ENCODE measurements at places on chromosomes 2 and 18.

DNA sequence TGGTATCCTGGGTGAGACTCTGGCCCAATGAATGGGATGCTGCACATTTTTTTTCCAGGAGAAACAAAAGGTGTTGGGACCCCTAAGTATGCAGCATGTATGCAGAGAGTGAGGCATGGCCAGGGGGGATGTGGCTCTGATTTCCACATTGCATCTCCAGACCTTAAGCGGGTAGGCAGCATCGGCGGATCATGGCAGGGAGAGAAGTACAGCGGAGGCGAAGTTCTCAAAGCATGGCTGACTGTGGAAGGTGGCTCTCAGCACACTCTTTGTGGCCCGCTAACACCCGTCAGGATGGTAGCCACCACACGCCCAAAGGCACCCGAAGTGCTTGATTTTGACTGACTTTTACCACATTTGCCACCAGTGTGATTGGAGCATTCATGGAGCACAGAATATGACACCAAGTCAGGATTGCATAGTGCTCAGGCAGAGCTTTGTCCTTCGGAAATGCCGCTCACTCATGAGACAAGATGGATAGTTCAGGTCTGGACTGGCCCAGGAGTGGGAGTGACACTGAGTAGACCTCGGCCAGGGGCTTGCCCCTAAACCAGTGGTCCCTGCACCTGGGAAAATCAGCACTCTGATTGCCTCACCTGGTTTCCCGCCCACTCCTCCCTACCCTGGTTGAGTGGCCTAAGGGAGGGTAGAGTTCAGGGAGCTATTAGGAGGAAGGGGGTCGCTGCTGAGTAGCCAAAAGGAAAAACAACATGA is 14.2 kb downstream of the INPP4A start:
- DNase-seq: no peak

GRCh38 chr2:237433920-237434676 is 20.1 kb upstream of the COL6A3 start:
- no peak for DNase-seq

DNA sequence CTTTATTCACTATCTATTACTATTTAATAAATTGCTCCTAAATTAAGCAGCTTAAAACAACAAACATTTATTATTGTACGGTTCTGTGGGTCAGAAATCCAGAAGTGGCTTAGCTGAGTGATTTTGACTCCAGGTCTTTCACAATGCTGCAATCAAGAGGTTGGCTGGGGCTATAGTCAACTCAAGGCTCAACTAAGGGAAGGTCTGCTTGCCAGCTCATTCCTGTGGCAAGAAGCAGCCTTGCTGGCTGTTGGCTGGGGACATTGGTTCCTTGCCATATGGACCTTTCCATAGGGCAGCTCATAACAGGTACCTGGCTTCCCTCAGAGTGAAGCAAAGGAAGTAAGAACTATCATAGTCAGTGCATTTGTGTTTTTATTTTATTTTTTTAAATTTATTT is 5.0 kb upstream of the MRPL19 start:
- DNase-seq: no peak

DNA sequence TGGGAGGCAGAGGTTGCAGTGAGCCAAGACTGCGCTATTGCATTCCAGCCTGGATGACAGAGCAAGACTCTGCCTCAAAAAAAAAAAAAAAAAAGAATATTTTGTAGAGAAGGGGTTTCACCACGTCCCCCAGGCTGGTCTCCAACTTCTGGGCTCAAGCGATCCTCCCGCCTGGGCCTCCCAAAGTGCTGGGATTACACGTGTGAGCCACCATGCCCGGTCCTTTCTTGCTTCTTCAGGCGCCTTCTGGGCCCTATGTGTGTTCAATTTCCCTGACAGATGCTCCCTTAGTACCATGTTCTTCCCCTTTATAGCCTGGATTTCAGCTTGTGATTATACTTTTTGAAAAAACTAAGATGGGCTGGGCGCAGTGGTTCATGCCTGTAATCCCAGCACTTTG is 9.8 kb downstream of the ZFP36L2 start:
- DNase-seq: no peak

DNA sequence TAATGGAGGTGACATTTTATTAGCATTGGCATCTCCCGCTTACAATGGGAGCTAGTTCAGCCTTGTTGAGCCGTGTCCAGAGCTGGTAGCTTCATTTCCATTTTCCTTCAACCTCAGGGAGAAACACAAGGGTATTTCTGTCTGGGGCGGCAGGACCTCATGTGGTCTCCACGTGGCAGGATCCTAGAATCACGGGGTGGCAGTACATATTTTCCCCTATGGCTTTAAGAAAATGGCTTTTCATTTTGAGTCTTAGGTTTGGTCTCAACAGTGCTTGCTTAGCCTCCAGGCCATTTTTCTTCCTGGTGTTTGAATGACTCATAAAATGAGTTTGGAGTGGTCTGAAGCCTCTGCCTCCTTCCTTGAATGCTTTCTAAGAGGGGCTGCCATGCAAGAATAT is 20.3 kb downstream of the CABLES1 start:
- no peak for DNase-seq

- DNase-seq: no peak
Observed at GRCh38 chr2:47313728-47314127, 89.2 kb upstream of the MSH2 start.

DNA sequence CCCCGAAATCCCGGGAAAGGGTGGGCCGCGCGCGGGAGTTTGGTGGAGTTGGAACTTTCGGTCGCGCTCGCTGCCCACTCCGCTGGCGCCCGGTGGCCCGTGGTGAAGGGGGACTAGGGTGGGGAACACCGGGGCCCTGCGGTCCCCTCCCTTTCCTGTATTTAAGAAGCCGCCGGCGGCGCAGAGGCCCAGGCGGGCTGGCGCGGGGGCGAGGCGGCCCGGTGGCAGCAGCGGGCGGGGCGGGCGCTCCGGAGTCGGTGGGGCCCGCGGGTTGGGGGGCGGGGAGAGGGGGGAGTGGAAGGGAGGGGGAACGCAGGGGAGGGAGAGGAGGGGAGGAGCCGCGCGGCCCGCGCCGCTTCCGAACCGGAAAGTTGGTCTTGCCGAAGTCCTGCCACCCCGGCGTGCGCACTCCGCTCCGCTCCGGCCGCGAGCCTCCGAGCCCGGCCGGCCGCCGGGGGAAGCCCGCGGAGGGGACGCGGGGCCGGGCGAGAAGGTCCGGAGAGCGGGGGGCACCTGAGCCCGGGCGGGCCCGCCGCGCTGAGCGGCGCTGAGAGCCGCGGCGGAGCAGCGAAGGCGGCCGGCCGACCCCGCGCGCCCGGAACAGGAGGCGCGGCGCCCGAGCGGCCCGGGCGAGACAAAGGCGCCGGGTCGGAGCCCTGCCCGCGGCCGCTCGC is 425 bp upstream of the SALL3 start:
- no peak for DNase-seq

- peak; percentile 77 for DNase-seq
Observed at GRCh38 chr18:712401-713134, at the start of gene ENOSF1. ENOSF1 (minus strand) TSS chr18:712630; CDS start chr18:712587, 43 bp downstream.

- no peak for DNase-seq
Observed at GRCh38 chr2:189879716-189880081, 95.4 kb downstream of the PMS1 start.

GRCh38 chr18:54647176-54647575 is 56.1 kb downstream of the DYNAP start:
- DNase-seq: no peak

DNA sequence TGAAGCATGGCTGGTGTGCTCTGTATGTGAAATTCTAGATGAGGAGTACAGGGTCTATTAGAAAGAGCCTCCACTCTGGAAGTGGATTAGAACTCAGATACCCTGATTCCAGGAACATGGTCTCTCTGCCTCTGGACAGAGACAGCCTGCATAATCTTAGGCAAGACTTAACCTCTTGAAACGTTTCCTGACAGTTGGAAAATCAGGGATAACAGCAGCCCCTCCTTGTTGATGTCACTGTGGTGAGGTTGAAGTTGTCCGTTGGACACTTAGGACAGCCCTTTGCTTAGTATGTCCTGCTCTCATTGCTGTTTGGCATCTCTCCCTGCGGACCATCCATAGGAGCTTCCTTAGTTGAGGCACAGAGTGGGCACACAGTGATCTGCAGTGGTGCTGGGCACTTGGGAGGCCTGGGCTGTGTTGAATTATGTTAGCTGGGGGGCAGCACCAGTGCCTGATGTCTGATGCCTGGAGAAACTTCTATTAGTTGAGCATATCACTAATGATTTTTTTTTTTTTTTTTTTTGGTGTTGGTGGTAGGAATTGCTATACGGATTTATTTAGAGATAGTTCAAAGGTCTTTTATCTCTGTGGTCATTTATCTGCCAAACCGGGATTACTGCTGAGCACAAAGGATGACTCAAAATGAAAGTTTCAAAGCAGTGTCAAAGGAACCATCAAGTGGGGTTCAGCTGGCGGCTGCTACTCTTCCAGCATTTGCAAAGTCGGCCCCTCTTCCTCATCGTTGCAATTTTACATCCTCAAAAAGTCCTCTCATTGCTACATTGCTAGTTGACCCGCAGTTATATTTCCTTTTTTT is 28.8 kb downstream of the SETBP1 start:
- no peak for DNase-seq

- DNase-seq: no peak
Observed at GRCh38 chr18:7873316-7873715, 306.2 kb downstream of the PTPRM start.

DNA sequence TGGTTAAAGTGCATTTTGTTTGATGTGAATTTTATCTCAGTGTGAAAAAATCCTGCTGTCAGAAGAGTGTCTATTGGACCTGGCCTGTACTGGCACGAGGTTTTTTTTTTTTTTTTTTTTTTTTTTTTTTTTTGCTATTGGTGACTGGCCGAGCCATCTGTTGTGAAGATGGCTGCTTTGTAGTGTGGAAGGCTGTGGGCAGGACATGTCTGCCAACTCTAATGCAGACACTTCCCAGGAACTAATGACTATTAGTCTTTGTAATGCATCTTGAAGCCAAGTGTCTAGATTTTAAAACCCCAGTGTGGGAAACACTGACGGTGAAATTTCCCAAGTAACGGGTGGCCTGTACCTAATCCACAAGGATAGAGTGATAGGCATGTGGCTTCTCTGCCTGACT is 34.3 kb downstream of the ZAP70 start:
- DNase-seq: no peak

- no peak for DNase-seq
Observed at GRCh38 chr2:20530520-20530919, 83.6 kb downstream of the RHOB start.

DNA sequence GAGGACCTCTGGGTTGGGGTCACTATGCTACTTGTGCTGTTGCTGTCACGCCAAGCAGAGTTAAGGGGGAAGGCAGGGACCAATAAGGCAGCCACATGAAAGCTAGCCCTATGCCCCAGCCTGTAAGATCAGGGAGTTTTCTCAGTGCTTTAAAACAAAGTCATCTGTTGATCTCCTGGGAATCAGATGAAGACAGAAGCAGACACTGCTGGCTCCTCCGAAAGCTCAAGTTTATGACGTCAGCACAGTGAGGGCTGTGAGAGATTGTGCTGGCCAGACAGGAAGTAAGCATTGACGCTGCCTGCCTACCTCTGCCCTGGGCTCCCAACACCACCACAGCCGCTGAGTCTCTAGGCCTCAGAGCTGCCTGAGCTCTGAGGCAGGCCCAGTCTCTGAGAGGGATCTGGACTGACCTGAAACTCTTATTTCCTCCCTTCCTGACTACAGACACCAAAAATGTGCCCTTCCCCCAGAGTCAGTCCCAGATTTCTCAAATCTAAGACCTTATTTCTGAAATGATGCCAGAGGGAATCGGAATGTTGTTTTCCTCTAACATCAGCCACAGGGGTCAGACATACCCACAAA is 118.1 kb upstream of the EPAS1 start:
- peak; percentile 36 for DNase-seq

- DNase-seq: peak; percentile 8
Observed at GRCh38 chr2:189580241-189580651, 340 bp downstream of the SLC40A1 start.

GRCh38 chr2:132896073-132896472 is 226.1 kb upstream of the LYPD1 start:
- no peak for DNase-seq

GRCh38 chr2:18993756-18994338 is 364.6 kb downstream of the OSR1 start:
- DNase-seq: no peak

GRCh38 chr2:12381543-12382325 is 335.0 kb upstream of the TRIB2 start:
- DNase-seq: no peak

GRCh38 chr2:237674731-237675276 is 47.4 kb downstream of the LRRFIP1 start:
- DNase-seq: peak; percentile 64

- DNase-seq: no peak
Observed at GRCh38 chr2:633371-633770, 43.8 kb downstream of the TMEM18 start.

- DNase-seq: no peak
Observed at GRCh38 chr18:35121531-35121930, 80.3 kb downstream of the MAPRE2 start.

- DNase-seq: no peak
Observed at GRCh38 chr2:164905307-164905706, 50.0 kb downstream of the SLC38A11 start.

DNA sequence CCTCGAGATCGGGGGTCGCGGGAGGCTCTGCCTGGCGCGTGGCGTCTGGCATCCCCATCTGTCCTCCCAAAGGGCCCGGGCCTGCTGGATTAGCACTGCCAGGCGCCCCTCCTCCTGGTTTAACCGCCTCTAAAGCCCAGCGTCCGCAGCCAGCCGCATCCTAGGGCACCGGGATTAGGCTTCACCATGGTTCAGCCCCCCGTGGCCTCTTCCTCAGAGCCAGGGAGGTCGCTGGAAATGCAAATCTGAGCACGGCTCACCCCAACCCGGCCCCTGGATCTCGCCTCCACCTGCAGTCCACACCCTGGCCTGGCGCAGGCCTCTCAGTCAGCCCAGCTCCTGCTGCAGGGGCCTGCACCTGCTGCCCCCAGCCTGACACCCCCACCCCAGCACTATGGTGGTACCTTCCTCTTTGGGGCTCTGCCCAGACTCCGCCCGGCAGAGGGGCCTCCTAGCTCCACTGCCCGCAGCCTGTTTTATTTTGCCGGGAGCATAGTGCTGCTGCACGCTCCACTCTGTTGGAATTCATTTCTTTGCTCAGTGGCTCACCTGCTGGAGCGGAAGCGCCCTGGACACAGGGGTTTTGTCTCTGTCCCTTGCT is 13.2 kb downstream of the PRELID3A start:
- no peak for DNase-seq

- DNase-seq: peak; percentile 58
Observed at GRCh38 chr2:190718652-190719526, 70.0 kb downstream of the NAB1 start.

DNA sequence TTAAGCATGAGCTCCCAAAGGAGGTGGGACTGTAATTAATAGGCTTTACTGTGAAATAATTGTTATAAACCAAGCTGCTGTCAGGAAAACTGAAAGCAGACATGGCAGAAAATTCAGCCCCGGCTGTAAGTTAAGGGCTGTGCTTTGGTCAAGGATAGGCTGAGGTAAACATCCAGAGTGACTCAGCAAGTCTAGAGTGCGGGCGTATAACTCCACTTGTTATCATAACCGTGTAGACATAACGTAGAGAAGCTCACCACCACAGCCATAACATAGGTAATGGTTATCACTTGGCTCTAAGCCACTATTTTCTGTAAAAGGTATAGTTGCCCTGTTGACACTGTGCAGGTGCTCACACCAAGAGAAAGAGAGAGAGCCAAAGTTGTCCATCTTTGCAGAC is 316.8 kb downstream of the DCDC2C start:
- no peak for DNase-seq

GRCh38 chr2:10331702-10332401 is 29.1 kb downstream of the HPCAL1 start:
- DNase-seq: peak; percentile 45

- DNase-seq: no peak
Observed at GRCh38 chr18:77004555-77005380, 127.8 kb downstream of the MBP start.

GRCh38 chr2:48940606-48941005 is 185.1 kb upstream of the LHCGR start:
- no peak for DNase-seq

- DNase-seq: no peak
Observed at GRCh38 chr2:19611491-19612332, 253.3 kb upstream of the OSR1 start.

Measured in activated CD4-positive, alpha-beta T cell treated with anti-CD3 and anti-CD28 coated beads for 4 hours (primary cell).